ENCODE measurements at places on chromosomes 1 and 21.
A peak's percentile ranks its signal among the peaks of the same experiment; 100 is the strongest.

DNA sequence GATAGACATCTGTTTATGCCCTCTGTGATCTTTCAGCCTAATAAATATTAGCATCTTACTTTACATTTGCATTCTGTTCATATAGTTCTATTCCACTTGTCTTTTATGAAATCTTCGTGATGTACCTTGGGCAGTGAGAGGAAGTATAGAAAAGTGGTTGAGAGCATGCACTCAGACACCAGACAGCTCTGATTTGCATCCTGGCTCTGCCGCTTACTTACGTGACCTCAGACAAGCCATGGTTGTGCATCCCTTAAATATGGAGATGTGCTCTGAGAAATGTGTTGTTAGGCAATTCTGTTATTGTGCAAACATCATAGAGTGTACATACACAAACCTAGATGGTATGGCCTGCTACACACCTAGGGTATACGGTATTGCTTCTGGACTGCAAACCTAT lies 22.9 kb downstream of the OVGP1 start:
- DNase-seq: no peak

DNA sequence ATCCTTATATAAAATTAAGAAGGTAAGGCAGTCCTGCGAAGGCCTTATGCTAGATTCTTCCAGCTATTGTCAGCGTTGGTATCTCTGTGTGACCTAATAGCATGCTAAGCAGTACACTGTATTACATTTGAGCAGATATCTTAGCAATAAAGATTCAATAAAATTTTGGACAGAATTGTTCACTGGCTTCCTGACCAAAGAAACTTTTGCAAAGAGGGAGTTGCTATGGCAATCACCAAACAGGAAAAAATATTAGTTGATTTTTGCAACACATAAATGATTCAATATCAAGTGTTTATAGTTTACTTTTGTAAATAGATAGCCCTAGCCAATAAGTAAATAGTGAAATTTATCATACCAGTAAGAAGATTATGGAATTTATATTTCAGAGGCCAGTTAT lies 31.0 kb upstream of the PLEKHO1 start:
- no peak for DNase-seq

DNA sequence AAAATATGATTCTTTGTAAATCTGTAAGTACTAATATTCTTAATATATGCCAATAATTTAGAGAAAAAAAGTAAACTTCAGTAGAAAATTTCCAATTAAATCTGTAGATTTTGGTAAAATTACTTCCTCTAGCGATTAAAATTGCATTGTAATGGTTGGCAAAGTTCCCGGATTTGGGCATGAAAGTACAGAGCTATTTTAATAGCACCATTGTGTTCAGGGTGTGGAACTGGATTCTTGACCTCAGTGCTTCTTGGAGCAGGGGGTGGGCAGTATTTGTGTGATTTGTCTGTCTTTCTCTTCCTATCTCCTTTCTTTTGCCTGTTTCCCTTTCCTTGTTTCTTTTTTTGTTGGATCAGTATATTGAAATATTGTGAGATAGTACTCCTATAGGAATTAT lies 72.1 kb downstream of the DNM3 start:
- DNase-seq: no peak

DNA sequence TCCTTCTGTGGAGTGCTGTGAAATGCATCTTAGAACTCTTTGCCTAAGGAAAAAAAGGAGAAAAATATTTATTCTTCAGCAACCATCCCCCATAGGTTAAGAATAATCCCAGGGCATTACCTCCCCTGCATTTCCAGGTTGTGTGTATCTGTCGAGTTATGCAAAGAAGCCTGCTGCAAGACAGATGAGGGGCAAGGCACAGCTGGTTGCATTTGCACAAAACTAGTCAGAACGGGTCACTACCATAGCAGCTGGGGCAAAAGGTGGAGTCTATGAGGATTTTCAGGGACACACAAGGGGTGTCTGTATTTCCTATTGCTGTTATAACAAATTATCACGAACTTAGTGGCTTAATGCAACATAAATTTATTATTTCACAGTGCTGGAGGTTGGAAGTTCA lies 443.4 kb upstream of the C1orf87 start:
- no peak for DNase-seq

DNA sequence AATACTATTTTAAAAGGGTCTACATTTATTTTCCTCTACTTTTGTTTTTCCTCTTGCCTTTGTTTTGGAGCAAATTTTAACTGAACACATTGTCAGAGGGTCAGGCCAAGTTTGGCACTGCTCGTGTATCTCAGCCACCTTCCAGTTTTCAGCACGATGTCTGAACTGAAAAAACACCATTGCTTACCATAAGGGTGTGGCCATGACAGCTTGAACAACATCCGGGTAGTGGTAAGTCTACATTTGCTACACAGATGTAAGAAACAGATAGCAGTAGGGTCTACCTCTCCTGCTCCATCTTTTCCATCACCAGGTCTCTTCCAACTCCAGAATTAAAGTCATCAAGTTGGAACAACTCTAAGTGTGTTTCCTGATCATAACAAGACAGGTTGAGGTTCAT lies 4.2 kb downstream of the HIVEP3 start:
- peak; percentile 21 for DNase-seq

DNA sequence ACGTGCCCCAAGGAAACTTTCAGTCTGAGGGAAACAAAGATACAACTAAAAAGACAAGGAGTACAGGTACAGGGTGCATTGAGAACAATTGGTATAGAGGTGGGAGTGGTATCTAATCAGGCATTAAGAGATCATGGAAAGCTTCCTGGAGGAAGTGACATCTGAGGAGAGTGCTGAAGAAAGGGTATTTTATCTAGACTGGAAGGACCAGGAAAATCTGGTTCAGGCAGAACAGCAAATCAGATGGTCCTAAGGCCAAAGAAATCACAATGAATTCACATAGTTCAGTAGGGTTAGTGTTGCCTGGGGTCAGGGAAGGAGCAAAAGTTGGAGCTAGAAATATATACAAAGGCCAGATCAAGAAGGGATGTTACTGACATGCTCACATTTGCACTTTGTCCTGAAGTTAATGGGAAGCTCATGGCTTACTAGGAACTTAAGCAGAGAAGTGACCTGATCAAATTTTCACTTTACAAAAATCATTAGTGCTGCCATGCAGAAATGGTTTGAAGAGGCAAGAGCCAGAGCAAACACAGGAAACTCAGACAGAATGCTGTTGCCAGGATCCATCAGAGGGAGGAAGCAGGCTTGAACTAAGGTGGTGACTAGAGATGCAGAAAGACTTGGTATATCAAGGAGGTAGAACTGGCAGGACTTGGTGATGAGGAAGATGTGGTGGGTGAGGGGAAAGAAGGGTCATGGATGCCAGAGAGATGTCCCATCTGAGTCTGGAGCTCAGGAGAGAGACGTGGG lies 14.5 kb upstream of the CTTNBP2NL start:
- no peak for DNase-seq

- no peak for DNase-seq
Measured at GRCh38 chr1:208446271-208446691, 202.1 kb upstream of the PLXNA2 start.

GRCh38 chr1:22489278-22489677 lies 37.6 kb downstream of the ZBTB40 start:
- DNase-seq: no peak

- no peak for DNase-seq
Measured at GRCh38 chr21:28229814-28230213, 762.9 kb downstream of the LTN1 start.

DNA sequence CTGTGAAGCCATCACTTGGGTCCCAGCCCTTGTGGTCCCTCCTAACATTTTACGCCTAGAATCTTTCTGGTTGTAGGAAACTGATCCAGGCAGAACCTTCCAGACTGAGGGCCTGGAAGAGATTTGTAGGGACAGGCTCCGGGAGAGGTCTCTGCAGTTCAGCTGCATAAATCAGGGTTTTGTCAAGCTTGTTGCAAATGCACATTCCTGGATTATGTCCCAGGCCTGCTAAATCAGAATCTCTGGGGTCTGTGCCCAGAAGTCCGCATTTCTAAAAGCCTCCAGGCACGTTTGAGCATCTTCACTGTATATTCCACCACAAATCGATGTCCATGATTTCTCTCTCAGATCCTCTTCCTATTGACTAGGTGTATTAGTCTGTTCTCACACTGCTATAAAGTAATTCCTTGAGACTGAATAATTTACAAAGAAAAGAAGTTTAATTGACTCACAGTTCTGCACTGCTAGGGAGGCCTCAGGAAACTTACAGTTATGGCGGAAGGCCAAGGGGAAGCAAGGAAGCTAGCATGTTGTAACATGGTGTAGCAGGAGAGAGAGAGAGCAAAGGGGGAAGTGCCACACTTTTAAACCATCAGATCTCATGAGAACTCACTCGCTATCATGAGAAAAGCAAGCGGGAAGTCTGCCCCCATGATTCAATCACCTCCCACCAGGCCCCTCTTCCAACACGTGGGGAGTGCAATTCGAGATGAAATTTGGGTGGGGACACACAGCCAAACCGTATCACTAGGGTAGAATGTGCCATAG lies 1.2 kb upstream of the FHAD1 start:
- DNase-seq: no peak

- no peak for DNase-seq
Measured at GRCh38 chr1:223228931-223229528, 86.0 kb upstream of the TLR5 start.

- no peak for DNase-seq
Measured at GRCh38 chr1:8856689-8857412, 21.6 kb downstream of the ENO1 start.

DNA sequence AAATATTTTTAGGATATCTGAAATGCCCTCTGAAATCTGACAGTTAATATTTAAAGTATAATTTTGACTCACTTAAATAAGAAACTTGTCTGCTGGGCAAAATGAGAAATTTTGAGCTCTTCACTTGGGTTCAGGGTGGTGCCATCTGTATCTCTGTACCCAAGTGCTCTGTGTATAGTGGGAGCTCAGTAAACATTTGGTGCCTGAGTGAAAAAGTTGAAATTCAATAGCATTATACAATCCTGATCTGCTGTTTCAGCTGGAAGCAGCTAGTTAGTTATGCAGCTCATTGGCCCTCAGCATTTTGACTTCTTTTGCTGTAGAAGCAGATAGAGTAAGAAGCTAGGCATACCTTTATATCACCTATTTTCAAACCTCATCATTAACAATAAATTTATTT lies 73.3 kb downstream of the RPE65 start:
- no peak for DNase-seq

DNA sequence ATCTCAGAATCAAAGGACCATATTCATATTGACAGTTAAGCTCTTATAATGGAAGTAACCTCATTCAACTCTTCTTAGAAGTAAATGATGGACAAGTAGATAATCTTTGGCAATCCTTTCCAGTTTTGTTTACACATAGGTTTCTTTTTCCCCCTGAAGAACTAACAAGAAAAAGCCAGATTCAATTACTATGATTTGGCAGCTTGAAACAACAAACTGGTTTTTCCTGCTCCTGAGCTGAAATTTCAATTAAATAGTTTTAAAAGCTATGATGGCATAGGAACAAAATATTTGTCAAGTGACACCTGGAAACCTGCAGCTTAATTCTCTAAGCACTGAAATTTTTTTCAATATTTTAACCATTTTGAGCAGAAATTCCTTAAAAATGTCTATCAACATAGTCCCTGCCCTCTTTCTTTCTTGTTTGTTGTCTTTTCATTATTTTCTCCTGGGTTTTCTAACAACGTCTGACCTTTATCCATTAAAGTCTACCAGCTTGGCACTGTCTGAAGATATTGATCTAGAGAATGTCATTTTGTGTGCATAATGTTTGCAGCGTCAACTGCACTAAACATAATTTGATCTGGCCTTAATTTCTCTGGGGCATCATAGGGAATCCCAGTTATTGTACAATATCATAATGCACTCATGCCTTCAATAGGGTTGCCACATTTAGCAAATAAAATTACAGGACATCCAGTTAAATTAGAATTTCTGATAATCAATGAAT lies 4.0 kb upstream of the SLC35A3 start:
- DNase-seq: no peak

- no peak for DNase-seq
Measured at GRCh38 chr1:85582687-85583591, 2.4 kb downstream of the CCN1 start.

DNA sequence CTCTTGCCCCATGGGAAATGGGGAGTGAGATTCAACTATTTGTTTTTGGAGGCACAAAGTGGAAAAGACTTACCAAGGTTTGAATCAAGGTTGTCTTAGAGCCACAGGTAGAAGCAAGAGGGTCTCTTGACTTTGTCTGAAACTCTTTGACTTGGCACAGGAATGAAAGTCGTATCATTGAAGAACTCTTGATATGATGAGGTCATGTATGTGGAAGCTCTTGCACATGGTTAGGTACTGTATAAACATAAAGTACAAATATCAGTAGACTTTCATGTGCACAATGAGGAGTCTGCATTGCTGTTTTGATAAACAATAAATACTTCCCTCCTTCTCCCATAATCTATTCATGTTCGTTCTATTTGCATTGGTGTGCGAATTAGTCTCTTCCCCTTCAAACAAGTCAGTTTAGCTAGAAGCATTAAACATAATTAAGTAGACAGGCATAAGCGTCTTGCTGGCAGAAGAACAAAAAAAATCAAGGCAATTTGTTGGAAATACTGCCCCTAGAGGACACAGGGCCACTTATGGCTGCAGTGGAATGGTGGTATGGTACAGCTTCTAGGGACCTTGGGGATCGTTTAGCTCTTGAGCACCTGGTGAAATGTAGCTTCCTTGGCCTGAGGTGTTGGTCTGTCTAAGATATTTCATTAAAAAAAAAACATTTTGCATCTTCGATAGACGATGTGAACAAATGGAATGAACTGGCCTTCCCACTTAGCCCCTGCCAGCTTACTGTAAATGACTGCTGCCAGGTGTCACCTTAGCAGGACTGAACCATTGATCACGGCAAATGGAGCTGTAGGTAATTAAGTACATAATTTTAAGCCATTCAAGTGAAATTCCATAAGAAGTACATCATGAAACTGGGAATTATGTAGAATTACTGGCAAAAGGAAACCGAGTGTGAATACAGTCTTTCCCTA lies 218.0 kb upstream of the GALNT2 start:
- DNase-seq: no peak

DNA sequence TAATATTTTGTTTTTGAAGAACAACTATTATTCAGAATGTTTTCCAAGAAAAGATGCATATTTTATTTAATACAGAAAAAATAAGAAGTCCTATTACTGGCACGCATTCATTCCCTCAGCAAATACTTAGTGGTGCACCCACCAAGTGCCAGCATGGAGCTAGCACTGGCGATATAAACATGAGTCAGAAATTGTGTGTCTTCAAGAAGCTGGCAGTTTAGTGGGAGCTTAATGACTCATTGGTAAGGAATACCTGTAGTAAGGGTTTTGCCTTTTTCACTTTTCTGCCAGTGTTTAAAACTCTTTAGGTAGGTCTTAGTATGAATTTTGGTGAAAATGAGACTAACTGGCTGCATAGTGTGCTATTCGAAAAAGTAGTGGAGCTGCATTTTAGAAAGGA lies 6.3 kb downstream of the MAGI3 start:
- DNase-seq: no peak

DNA sequence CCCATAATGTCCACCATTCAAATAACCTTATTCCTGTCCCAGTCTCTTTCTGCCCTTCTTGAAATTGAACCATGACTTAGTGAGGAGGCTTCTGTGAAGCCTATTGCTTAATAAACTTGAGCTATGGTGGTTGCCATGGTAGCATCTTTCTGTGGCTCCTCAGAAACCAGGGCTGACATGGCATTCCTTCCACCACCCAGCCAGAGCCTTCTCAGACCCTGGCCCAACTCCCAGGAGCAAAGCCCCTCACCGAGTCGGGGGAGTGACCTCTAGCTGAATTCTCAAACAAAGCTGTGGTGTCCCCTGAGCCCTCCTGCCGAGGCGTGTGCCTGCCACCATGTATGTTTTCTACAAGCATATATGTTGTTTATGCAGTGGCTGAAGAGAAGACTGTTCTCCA lies 259.1 kb downstream of the CACNA1E start:
- no peak for DNase-seq

- no peak for DNase-seq
Measured at GRCh38 chr1:160400646-160401486, 502 bp downstream of the VANGL2 start.

GRCh38 chr1:76219366-76219818 lies 144.8 kb downstream of the ST6GALNAC3 start:
- no peak for DNase-seq

Data from CD4-positive, alpha-beta T cell treated with Interleukin-1 beta for 1 hour (primary cell).